ENCODE measurements at places on chromosomes 5 and 9.

- DNase-seq: no peak
Observed at GRCh38 chr5:57207681-57208080, 33.8 kb downstream of the GPBP1 start.

GRCh38 chr5:177225798-177226197, 77.7 kb downstream of the RAB24 start:
- no peak for DNase-seq

DNA sequence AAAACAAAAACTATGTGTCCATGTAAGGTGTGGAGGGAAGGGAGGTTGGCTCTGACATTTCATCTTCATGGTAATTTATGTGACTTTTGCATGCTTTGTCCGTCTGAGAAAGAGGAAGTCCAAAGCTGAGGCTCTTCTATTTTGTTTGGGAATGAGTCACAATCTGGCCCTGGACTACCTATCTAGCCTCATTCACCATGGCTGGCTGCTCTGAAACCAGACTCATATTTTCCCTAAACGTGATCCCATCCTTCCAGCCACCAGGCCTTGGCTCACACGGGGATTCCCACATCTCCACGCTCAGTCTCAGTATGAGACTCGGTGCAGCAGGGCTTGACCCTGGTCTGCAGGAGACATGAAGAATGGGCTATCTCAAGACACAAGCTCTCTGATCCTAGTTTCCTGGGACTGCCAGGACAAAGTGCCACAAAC, 672.8 kb downstream of the ACTL7B start:
- DNase-seq: no peak

GRCh38 chr5:33588654-33589372, 148.0 kb downstream of the TARS1 start:
- no peak for DNase-seq

GRCh38 chr5:132086277-132086794, 12.7 kb downstream of the CSF2 start:
- DNase-seq: no peak

DNA sequence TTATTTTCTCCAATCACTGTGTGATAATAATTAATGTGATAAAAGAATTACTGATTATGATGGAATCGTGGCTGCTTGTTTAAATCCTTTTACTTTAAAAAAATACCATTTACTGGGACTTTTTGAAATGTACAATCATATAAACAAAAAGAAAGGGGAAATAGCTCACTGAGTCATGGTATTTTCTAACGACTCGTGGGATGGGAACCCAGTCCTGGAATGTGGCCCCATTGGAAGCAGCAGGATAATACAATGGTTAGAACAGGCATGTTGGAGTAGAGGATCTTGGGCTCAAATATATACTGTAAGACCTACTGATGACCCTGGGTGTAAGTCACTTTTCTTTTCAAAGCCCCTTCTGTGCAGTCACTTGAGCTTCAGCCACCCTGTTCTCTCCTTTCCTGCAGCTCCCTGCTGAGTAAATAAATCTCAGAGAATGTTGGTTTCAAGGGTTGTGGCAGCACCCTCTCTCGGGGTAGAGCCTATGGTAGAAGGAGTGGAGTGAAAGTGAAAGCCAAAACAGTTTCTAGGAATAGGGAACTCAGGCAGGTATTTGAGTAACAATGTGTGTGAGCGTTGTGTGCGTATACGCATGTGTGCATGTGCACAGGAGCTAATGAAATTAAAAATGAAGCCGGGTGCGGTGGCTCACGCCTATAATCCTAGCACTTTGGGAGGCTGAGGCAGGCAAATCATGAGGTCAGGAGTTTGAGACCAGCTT, 40.8 kb upstream of the LARP1 start:
- DNase-seq: no peak

- no peak for DNase-seq
Observed at GRCh38 chr5:36300191-36300926, 1.3 kb downstream of the RANBP3L start.

DNA sequence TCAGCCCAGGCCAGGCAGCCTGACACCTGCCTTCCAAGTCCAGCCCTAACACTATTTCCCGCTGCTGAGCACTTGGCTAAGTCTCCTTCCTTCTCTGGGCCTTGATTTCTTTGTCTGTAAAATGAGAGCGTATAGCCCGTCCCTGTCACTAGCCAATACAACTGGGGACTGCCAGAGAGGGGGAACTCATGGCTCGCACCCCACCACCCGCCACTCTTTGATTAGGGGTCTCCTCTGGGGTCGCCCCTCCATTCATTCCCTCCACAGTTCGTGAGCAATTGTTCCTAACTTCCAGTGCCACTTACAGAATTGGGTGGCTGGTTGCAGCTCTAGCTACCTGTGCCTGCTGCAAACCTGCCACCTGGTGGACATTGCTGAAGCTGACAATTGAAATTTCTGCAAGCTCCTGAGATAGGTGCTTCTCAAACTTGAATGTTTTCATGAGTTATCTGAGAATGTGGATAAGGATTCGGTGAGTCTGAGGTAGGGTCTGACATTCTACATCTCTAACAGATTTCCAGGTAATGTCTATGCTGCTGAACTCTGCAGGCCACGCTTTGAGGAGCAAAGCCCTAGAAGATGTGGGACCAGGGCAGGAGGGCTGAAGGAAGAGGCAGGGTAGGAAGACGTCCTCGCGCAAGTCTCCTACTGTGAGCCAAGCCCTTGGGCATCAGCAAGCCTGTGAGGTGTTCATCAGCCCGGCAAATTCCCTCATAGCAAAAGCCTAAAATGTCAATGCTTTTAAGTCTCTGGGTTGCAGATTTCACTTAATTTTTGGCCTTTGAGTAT, 13.3 kb upstream of the RECK start:
- DNase-seq: peak; percentile 59

- no peak for DNase-seq
Observed at GRCh38 chr5:128406803-128407202, 131.2 kb downstream of the FBN2 start.

GRCh38 chr9:129338724-129339430, 160.8 kb upstream of the IER5L start:
- DNase-seq: no peak

- no peak for DNase-seq
Observed at GRCh38 chr5:158911693-158912363, 187.9 kb downstream of the EBF1 start.

GRCh38 chr9:30301271-30301963, 2083.0 kb upstream of the ACO1 start:
- no peak for DNase-seq

DNA sequence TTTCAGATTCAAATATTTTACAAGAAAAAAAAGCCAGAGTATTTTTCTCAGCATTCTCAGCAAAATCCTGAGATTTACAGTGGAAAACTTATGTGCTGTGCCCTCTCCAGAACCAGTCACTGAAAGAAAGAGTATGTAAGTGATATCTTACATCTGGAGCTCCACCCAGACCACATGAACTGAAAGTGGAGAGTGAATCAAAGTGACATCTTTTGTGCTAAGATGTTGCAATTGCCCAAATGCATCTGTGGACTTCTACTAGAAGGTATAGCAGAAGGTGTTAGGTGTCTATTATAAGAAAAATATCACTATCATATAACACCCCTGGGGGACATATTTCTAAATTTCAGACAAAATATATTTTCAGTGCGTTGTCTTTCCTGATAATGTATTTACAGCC, 49.0 kb upstream of the RIC1 start:
- no peak for DNase-seq

- no peak for DNase-seq
Observed at GRCh38 chr9:115849679-115850412, 303.7 kb upstream of the PAPPA start.

- DNase-seq: no peak
Observed at GRCh38 chr9:80147866-80148265, 576.1 kb downstream of the TLE4 start.

DNA sequence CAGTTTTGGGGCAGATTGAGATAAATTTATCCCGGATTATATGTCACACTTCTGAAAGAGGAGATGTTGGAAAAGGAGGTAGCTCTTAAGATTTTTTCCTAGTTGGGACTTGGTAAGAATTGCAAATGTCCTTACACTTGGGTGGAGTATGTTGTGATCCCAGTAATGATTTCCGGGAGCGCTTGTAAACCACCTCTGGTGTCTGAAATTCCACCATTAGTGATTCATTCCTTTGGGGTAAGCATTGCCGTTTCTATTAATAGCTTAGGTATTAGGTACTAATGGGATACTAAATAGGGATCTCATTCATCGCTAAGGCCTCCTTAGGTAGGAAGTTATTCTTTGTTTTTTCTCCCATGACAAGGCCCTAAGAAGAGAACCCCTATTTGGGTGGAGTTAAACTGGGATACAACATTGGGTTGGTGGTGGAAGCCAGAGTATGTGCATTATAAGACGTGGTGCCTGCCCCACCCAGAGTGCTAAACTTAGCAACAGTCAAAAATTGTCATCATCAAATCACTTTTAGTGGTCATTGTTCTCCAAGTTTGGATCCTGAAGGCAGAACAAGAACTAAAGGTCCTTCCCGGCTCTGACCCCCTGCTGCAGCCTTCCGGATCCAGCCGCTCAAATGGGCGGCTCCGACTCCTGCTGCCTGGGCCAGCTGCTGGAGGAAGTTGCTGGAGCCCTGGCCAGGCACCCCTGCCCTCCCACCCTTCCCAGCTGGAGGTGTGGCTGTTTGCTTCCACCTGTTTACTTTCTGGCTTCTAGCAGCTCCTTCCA, 31.7 kb upstream of the DAB2IP start:
- DNase-seq: no peak

DNA sequence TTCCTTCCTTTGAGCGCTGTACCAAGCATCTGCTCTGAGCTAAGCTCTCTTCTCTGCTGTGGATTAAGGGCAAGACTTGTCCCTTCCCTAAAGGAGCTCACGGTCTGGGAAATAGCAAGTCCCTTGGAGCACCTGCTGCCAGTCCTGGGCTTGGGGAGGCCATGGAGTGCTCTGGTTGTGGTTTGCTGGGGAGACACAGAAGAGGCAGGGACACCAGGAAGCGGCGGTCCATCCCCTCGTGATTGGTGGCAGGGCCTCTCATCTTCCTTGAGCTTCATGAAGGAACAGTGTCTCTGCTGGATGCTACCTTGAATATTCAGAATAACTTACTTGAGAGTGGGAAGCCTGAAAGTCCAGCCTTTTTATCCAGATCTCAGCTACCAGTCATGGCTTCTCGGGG, 35.3 kb downstream of the COL5A1 start:
- no peak for DNase-seq

DNA sequence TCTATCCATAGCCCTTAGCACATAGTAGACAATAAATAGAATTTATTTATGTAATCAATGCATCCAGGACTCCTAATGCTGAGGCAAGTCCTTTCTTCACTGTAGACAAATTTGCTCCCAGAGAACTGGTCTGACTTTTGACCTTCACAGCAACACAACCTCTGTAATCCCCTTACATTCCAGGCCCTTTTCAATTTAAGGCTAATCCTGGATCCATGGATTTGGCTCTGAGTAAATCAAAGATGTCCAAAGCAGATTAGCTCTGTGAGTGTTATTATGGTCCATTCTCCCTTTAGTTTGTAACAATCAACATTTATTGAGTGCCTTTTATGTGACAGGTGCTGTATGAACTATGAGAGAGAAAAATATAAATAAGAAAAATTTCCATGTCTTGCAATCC, 27.4 kb upstream of the TMC1 start:
- DNase-seq: no peak

DNA sequence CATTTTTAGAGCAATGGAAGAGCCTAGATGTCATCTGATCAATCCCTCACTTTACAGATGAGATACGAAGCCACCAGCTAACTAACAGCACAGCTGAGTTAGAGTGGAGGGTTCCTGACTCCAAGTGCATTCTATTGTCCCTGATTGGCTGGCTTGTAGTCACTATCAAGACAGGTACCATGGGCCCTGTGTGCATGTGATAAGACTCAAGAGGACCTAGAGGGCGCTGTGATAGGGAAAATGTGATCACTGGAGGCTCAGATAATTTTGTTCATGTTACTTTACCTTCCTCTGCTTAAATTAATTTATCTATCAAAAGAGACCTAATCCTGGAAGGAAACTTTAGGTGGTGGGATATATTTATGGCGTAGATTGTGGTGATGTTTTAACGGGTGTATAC, 19.5 kb upstream of the SNAPC3 start:
- no peak for DNase-seq

DNA sequence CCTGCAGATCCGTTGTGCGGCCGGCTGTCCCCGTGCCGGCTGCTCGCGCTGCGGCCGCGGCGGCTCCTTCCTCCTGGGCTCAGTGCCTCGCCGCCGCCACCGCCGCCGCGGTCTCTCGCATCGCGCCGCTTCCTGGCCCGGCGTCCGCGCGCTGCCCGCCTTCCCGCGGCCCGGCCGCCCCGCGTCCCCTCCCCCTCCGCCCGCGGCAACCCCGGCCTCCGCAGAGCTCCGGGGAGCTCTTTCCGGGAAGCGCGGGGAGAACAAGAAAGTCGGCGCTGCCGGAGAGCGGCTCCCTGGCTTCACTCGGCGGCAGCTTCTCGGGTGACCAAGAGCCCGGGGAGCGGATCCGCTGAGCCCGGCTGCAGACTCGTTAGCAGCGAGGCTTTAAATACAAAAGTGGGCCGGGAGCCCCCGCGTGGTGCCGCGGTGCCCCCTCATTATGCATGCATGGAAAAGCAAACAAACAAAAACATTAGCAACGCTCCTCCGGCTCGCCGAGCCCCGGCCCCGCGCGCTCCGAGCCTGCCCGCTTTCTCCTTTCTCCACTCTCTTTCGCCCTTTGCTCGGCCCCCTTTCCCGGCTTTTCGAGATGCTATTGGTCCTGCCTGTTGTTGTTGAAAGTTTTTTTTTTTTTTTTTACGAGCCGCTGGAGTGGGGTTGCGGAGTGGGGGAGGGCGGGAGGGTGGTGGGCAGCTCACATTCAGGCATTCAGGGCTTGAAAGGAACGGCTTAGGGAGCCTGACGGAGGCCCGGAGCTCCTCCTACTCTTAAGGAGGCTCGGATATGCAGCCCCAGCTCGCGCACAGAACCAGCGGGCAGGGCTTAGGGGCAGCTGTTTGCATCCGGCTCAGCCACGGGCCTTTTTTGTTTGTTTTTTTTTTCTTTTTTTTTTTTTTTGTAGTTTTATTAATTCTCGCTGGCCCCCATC, at the start of gene GAS1:
GAS1 (minus strand) TSS at position 361 of the 928 bp plus-strand sequence. CDS start 727 bp downstream, outside the sequence.
- DNase-seq: peak; percentile 80

DNA sequence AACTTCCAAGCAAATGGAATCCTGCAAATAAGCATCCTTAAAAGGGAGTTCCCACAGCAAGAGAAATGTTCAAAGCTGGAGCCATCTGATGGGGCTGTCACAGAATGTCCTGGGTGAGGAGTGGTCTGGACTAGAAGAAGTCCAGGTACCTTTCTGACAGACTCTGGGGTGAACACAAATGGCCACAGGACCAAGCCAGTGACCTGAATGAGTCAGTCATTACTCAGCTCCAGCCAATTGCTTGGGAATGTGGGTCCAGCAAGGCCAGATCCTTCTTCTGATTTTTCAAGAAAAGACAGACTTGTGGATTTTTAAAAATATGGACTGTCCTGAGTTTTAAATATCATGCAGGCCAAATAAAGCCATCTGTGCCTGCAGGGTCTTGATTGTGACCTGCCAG, 30.1 kb downstream of the GALNT10 start:
- DNase-seq: no peak
